ENCODE measurements at places on chromosomes 5 and 9.

DNA sequence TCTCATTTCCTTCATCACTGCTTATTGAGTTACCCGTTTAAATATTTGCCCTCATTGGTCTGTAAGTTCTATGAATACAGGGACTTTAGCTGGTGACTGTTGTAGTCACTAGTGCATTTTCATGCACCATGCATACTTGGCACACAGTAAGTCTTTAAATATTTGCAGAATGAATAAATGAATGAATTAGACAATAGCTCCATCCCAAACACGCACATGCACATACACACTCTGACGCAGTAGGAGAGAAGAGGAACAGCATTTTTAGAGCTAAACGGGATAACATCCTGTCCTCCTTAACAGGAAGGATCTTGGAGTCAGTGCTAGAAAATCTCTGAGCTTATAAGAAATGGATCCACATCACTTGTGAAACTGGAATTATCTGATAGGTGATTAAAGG is 447.7 kb downstream of the KIF4B start:
- DNase-seq, result no peak

- no peak for DNase-seq
These were observed 88.7 kb upstream of the ACOT12 start for GRCh38 chr5:81482595-81482994.

DNA sequence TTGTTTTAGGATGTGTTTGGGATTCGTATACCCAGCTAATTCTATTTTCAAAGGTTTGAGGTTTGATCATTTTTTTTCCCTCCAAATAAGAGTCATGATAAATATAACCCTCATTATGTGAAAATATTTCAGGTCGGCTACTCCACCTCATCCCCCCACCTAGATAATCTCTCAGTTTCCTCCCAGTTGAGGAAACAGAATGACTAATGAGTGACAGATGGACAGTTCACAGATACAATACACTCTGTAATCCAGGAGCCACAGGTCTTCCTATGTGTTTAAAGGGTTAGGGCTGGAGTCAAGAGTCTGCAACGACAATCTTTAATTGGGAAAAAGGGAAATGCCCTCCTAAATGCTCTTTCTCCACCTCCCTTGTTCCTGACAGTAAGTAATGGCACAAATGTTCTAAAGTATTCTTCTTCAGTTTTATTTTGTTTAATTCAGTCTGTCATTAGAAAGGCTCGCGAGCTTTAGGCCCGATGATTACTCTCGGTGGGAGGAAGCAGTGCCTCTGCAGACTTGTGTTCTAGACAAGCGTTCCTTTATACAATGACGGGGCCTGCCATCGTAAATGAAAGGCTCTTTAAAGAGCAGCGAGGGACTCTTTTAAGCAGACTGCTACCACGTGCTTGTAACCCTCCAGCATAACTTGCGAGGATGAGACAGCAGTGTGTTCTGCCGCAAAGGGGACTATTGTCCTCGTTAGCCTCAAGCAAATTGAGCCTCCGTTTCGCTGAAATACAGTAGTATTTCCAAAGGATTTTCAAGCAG is 69.0 kb downstream of the MEF2C start:
- no peak for DNase-seq

DNA sequence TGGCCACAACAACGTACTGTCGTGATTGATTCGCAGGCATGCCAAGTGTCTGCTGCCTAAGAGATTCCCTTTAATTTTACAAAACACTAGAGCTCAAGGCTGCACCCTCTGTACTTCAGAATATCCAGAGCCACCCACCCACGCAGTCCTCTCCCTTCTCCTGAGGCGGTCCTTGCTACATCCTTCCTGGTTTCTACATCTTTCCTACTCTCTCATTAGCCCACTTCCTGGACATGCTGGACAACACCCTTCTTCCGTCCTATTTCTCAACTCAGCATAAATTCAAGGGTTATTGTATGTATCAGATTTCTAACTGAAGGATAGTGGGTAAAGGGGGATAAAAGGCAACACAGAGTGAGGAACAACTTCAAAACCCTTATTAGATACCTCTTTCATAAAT is 148.4 kb upstream of the MAP3K1 start:
- DNase-seq, result no peak

GRCh38 chr9:36999728-37000333 is 34.2 kb downstream of the PAX5 start:
- DNase-seq, result no peak

- no peak for DNase-seq
These were observed 621.9 kb downstream of the DTWD2 start for GRCh38 chr5:118366429-118366828.

- DNase-seq, result no peak
These were observed 78.3 kb upstream of the HSPA9 start for GRCh38 chr5:138653502-138653901.

DNA sequence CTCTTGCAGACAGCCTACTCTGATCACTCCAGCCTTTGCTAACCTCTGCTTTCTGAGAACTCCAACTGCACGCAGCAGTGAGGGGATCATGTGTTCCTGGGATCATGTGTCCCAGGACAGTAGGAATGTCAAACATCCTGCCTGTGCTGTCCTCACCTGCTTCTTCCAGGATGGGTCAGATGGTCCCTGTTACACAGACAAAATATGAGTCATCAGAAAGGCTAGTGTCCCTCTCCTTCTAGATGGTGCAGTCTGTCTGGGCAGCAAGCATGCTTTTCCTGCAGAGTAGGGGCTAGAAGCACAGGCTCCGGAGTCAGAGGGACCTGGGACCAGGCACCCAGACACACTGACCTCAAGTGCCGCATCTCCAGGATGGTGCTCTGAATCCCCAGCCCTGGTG is 20.1 kb upstream of the SLC25A48 start:
- DNase-seq, result no peak

DNA sequence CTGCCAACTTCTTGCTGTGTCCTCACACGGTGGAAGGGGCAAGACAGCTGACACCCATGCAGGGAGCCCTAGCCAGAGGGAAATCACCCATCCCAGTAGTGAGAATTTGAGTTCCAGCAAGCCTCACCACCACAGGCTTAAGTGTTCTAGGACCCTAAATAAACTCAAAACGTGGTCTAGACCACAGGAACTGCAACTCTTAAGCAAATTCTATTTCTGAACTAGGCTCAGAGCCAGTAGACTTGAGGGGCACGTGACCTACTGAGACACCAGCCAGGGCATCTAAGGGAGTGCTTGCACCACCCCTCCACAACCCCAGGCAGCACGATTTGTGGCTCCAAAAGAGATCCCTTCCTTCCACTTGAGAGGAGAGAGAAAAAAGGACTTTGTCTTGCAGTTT is 96.0 kb upstream of the PHF24 start:
- no peak for DNase-seq

DNA sequence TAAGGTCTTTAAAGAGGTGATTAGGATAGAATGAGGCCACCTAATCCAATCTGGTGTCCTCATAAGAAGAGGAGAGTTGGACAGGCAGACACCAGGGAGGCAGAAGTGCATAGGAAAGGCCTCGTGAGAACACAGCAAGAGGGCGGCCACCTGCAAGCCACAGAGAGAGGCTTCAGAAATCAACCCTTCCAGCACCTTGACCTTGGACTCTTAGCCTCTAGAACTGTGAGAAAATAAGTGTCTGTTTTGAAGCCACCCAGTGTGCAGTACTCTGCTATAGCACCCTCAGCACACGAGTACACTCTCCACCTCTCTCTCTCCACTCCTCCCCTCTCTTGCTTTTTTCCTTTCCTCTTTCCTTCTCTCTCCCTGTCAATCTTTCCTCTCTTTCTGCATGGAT is 26.8 kb downstream of the NIPAL4 start:
- no peak for DNase-seq
